Fibroblast of mammary gland (primary cell): ENCODE measurements at places on chromosomes 1 and 21.
A peak's percentile ranks its signal among the peaks of the same experiment; 100 is the strongest.

GRCh38 chr1:213008564-213008963 is 7.1 kb downstream of the ANGEL2 start:
- no peak for DNase-seq

DNA sequence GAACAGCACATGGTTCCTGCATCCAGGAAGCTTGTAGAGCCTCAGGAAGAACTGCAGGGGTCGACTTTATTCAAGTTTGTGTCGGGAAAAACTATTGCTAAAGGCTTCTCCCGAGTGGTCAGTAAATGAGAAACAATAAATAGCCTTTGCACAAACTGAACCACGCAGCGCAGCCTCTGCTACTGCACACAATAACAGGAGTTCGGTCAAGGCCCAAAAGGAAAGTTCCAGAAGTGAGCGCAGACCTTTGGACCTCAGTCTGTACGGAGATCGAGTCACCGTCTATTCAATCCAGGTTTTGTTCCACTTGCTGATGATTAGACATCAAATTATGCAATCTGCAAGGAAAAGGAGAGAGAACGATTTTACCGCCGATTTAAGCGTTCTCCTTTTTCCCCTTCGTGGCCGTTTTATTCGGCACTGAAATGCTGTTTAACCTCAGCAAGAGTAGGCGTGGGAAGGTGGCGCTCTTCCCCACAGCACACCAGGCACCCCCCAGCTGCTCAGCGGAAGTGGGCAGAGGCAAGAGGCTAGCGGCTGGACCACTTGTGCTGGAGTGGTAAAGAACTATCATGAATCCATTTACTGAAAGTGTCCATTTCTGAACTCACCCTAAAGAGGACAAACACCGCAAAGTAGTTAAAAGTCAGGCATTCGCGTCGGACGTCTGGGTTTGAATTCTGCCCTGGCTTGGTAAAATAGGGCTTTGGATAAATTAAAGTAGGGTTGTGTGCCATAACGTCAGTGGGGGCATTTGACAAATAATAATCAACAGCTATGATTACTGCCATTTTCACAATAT is 6.1 kb upstream of the LHX8 start:
- no peak for DNase-seq

DNA sequence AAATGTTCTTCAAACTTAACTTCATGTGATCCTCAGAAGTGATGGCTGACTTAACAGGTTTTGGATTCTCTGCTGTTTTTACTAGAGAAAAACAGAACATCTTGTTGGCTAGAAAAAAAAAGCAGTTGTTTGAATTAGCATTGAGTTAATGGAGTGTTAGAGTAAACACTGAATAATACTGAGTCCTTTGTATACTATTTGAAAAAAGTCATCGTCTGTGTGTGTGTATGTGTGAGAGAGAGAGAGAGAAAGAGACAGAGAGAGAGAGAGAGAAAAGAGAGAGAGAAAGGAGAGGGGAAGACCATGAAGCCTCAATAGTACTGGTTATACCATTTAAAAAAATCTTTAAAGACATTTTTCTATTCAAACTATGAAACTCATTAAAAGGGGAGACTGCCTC is 10.4 kb downstream of the ZNF697 start:
- no peak for DNase-seq

- DNase-seq: peak; percentile 97
These were observed at the start of gene LMNA for GRCh38 chr1:156114101-156114918. Gene LMNA, plus strand, starts transcription at chr1:156114711. Its CDS starts 208 bp downstream, at chr1:156114919.

- DNase-seq: no peak
These were observed 98.5 kb downstream of the CDC42BPA start for GRCh38 chr1:227219715-227220292.
